ENCODE measurements at places on chromosomes 7 and 10.

DNA sequence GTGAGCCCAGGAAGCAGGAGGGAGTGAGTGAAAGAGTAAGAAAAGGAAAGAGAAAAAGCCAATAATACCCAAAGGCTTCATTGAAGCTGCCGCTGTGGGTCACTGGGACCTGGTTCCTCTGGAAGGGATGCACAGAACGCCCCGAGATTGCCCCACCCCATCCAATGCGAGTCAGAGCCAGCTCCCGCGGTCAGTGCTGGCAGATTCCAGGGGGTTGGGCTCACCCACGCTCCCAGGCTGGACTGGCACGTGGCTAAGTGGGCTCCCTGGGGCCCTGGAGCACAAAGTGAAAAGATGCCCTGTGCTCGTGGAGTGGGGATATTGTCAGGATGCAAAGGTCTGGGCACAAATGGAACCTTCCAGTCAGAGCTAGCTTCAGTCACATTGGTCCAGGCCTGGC lies 117.0 kb downstream of the OAT start:
- DNase-seq = no peak

- DNase-seq = no peak
Observed at GRCh38 chr7:50564640-50565558, at the start of gene DDC. Gene DDC (minus strand): TSS chr7:50565405. CDS start chr7:50544085, 21,320 bp downstream.

DNA sequence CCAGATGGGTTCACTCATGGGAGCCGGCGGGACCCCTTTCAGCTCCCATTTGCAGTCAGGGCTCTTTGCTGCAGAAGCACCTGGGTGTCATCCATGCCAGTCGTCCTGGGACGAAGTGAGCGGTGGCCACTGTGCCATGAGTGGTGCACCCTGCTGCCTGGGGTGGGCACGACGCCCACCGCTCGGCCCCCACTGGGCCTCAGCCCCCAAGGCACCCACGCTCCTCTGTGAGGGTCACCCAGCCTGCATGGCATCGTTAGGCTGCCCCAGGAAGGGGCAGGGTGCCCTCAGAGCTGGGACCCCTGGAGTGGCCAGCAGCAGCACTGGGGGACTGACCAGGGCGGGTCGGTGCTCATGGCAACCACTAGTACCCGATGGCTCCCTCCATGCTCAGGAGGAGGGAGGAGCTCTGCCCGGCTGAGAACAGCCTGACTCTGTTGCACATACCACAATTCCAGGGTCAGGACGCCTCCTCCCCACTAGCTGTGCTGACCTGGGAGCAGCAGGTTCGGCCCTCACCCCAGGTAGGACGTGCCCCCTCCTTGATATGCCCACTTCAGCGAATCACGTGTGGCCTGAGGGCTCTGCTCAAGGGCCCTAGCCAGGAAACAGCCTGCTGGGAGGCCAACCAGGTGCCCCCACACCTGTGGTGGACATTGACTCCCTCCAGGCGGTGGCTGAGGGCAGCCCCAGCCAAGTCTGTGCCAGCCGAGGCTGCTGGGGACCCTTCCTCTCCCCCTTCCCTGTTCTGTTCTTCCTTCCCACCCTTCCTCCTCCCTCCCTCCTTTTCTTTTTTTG lies 28.5 kb upstream of the CFAP46 start:
- no peak for DNase-seq

GRCh38 chr10:119302172-119302571 lies 94.8 kb downstream of the GRK5 start:
- no peak for DNase-seq

- DNase-seq = no peak
Observed at GRCh38 chr7:134694299-134694698, 47.6 kb downstream of the BPGM start.

- DNase-seq = no peak
Observed at GRCh38 chr7:157017603-157018327, 7.3 kb upstream of the MNX1 start.

DNA sequence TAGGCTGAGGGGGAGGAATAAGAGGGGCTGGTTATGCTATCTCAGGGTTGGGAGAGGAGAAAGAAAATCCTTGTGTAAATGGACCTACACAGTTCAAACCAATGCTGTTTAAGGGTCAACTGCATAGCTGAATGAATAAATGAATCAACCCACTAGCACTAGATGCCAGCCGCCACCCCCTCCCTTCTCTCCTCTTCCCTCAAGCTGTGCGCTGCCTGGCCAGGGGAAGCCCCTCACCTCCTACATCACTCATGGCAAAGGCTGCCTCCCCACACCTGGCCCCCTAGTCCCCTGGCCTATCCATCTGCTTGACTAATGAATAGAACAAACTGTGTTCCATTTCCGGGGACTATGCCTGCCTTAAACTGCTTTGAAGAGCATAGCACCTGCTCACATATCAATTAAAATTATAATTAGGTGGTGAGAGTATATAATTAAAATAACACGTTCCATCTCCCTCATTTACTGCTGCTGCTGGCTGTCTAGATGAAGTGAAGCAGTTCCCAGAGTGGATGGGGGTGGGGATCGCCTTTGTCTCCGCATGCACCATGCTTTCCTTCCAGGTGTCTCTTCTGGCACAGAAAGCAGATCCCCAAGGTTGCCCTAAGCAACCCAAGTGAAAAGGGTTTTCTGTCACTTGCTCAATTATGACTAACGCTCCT lies 32.6 kb downstream of the GRID1 start:
- DNase-seq = no peak

- no peak for DNase-seq
Observed at GRCh38 chr7:133481676-133482075, 228.8 kb downstream of the EXOC4 start.

- no peak for DNase-seq
Observed at GRCh38 chr10:37710831-37711616, 146.4 kb downstream of the ZNF248 start.

- DNase-seq = no peak
Observed at GRCh38 chr7:97096661-97097060, 20.8 kb upstream of the SDHAF3 start.

DNA sequence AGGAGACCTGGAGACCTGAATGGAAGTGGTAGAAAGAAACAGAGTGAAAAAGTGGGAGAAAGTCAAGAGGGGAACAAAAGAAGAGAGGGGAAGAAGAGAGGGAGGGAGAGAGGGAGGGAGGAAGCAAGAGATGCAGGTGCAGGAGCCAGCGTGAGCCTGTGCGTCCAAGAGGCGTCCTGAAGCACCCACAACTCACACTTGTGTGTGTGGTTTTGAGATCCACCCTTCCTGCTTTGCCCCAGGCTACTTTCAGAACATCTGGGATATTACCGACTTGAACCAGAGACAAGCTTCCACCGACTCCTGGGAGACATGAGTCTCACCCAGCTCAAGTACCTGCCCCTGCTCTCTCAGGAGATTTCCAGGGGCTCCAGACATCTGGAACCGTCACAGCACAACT lies 9.8 kb downstream of the AFAP1L2 start:
- DNase-seq = no peak

DNA sequence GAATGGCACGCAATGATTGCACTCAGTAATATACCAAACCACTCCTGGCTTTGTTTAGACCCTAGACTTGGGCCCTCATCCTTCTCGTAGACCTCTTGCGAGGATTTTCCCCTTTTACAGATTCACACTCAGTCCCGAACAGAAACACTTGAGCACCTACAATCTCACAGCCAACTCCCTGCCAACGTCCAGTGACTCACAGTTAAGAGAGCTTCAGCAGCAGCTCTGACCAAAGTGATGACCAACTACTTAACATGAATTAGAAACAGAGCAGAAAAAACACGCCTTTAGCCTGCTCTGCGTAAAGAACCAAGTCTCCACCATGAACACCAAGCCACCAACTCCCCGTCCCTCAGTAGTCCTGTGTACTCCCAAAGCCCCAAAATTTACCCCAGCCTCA lies 2.2 kb downstream of the DNAJC30 start:
- DNase-seq = no peak

- no peak for DNase-seq
Observed at GRCh38 chr10:30782537-30783461, 153.2 kb upstream of the LYZL2 start.

- no peak for DNase-seq
Observed at GRCh38 chr7:66050990-66051448, 24.6 kb upstream of the ASL start.

- DNase-seq = no peak
Observed at GRCh38 chr10:5911670-5912069, 21.6 kb downstream of the FBH1 start.

DNA sequence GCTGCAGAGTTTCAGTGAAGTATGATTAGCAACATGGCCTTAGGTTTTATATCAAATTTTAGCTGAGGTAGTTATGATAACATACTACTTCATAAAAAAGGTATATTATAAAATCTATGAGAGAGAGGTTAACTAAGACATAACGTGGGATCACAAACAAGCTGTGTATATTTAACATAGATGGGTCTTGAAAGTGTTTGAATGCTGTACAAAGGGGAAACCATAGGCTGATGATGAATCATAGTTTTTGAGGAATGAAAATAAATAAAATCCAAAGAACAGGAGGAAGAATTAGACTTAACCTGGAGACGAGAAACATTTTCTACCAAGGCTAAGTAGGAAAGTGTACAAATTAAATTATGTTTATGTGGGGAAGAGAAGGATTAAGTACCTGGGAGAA lies 119.0 kb downstream of the GNAI1 start:
- DNase-seq = no peak

- DNase-seq = no peak
Observed at GRCh38 chr7:120402801-120403200, 129.8 kb downstream of the KCND2 start.

GRCh38 chr10:116721547-116722392 lies 20.6 kb downstream of the HSPA12A start:
- DNase-seq = no peak

GRCh38 chr10:124676416-124677062 lies 67.6 kb downstream of the FAM53B start:
- no peak for DNase-seq

DNA sequence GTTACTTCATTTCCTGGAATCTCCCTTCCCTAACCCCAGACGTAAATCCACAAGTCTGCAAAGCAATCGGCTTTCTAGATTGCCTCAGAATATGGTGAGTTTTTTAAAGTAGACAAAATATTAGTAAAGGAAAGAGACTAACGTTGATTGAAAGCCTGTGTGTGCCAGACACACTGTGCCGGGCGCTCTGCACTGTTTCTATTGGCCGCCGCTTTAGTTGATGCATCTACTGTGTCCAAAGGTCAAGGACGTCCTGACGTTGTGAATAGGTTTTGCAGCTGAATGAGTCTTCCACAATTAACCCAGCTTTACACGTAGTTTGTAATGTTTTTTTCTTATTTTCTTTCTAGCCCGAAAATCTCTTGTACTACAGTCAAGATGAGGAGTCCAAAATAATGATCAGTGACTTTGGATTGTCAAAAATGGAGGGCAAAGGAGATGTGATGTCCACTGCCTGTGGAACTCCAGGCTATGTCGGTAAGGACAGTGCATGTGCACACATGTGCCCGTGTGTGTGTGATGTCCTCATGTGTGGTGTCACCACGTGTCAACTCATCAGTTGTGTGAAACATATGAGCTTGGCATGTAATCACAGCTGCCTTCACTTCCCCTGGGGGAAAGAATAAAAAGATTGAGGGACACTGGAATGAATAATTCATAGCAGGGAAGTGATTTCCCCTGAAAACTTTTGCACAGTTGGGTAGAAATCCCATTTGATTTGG lies 232.0 kb downstream of the CCDC3 start:
- no peak for DNase-seq

DNA sequence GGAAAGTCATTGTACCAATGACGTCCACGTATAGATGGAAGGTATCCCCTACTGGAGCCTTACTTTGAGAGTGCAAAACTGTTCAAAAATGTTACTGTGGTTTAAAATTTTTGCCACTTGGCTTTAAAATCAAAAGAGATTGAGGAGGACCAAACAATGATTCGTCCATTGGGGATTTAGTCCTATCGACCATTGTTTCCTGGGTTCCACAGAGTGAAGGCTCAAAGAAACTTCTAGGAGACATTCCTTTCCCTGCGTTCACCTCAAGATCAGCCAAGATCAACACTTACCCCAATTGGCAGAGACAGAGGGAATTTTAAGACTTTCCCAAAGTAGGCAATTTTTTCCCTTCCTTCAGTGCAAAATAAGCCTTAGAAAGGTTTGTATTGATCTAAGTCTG lies 152.3 kb downstream of the NEBL start:
- no peak for DNase-seq

DNA sequence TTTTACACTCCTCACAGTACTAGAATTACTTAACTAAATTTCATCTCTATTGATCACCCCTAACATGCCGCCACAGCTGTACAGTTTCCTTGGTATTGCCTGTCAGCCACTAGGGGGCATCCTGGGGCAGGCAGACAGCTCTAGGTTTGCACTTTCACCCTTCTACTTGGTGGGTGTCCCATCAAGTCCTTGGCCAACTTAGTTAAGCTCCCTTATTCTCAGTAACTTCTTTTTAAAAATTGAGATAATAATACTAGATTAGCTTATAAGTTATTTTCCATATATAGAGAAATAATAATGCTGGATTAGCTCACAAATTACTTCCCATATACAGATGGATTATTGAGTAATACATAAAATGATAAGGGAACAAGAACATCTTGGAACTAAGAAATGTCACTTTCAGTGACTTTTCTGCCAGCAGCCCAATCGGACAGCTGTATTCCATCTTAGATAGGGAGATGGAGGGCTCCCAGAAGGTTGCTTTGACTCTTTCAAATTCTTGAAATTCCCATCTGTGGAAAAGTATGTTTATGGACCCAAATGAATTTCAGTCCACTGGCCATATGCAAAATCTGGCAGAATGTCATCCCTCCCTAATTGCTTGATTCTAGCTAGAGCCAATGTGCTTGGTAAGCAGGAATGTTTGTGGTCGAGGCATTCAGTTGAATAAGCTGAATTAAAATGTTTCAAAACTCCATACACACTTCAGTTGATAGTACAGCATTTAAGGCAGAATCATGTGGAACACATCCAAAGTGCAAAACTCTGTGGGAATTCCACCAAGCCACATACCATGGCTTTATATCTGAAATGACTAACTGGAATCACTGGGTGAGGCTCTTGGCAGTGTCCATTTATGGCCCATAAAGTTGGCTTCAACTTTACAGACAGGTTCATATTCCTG lies 309.7 kb downstream of the CSTF2T start:
- no peak for DNase-seq

- no peak for DNase-seq
Observed at GRCh38 chr10:17647326-17647725, 3.4 kb downstream of the STAM start.

GRCh38 chr7:25389489-25390106 lies 161.3 kb upstream of the NPVF start:
- DNase-seq = no peak

- no peak for DNase-seq
Observed at GRCh38 chr10:93269281-93269680, 195.6 kb downstream of the CYP26A1 start.
